ENCODE measurements at places on chromosomes 1 and 21.

GRCh38 chr1:214455479-214455878 is 95.9 kb downstream of the PTPN14 start:
- no peak for DNase-seq

DNA sequence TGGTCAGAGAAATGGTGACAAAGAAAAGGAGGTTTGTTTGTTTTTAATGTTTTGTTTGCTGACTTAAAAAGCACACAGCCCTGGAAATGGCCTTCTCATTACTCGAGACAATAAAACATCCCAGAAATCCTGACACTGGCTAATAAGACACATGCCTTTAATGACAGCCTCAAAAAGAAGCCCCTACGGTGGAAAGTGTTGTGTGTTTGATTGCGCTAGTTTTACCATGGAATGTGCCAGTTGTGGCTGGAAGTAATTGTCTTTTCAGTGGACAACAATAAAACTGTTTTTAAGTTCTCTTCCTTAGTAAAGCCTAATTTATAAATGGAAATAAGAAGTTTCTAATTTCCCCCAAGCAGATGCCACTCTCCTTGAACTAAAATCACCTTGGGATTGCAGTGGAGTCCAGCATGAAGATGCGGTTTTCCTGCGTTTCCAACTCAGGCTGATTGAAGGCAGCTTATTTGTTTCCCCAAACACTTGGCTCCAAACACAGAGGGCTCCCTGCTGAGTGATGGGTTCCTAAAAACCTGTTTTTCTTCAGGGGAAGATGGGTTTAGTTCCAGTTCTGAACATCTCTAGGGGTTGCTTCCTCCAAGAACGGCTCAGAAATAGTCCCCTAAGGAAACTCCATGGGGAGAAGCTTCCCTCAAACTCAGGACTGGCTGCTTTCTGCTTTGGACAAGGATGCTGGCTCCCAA is 54.3 kb downstream of the CD247 start:
- DNase-seq, result no peak

GRCh38 chr1:83998205-83998497 is 781 bp downstream of the TTLL7 start:
- DNase-seq, result no peak

- no peak for DNase-seq
These were observed 53.9 kb downstream of the COQ8A start for GRCh38 chr1:226993814-226994585.

DNA sequence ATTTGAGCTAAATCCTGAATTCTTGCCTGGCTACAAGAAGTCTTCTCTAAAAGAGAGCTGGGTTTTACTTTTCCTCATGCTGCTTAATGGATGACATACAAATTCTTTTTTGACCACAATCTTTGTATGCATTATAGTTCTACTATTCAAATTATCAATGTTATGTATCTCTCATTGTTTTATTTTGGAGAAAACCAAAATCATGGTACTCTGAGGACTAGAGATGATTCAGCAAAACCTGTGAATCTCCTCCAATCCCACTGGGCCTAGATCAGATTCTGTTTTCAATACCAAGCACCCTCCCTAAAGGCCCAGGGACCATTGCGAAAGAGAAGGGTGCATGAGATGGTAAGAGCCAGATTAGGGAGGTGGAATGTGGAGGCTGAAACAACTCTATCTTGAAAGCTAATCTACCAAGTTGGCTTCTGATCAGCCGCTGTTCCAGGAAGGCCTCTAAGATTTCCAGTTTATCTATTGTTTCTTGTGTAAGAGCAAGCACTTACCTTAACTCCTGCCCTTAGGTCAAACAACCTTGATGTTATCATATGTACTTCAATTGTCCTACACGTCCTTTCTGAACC is 547.2 kb downstream of the PLPP3 start:
- DNase-seq, result no peak

Data from AG20443 (cell line).